Mucosa of descending colon (tissue), 3 donors: ENCODE measurements at places on chromosomes 3 and 15.

- DNase-seq, result peak; percentile 65
Observed at GRCh38 chr15:97961067-97961954, 808 bp downstream of the ARRDC4 start.

DNA sequence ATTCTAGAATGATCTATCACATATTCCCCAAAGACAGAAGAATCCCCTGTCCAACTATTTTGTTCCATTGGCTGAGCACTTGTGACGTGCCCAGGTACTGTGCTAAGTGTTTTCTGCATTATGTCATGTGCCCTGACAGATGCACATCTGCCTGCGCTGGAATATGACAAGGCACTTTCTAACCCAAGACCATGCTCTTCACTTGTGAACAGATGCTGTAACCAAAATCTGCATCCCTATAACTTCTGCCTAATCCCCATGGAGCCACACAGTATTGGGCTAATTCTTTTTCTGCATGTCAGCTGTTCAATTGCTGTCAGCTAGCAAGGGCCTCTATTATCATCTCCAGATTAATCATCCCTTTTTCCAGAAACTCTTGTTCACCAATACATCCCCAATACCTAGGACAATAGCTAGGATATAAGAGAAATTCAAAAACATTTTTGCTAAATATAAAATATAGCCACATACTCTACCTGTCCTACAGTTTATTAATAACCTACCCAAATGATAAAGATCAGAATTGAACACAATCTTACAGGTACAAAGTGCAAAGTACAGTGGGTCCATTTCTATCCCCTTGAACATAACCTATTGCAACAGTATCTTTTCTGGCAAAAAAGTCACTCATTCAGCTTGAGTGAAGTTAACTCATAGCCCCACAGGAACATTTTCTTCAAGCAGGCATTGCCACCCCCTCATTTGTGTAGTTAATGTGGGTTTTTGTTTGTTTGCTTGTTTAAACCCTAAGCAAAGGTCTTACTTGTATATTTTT is 109.4 kb upstream of the LRRN1 start:
- no peak for DNase-seq

- no peak for DNase-seq
Observed at GRCh38 chr15:57284535-57284934, 91.8 kb upstream of the CGNL1 start.

- no peak for DNase-seq
Observed at GRCh38 chr3:195693428-195694216, 27.2 kb upstream of the MUC20 start.

DNA sequence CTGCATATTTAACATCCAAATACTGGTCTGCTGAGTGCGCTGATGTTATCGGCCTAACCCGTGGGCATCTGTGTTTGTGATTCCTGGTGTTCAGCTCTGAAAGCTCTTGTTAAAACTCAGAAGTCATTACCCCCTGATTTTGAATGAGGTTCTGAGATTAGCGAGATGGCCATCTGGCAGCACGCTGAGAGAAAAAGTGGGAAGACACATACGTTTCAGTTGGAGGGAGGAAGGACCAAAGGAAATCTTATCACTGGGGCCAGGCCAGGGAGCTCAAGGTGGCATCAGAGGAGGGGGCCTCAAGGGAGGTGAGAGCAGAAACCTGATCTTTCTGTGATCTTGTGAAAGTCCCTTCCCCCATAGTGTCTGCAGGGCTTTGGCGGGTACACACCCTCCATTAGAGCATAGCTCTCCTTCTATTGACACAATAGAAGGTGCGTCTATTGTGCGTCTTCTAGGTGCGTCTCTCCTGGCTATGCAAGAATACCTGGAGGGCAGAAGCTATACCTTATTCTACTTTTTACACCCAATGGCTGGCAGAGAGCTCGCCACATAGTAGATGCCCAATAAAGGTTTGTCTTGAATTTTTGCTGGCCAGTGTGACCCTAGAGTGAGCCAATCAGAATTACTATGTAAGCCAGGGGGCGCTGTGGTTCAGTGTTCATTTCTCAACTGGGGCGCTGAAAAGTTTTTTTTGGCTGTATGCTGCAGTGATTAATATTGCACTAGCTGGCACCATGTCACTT is 182.4 kb downstream of the SHQ1 start:
- peak; percentile 35 for DNase-seq
